D341Med (cell line): ENCODE measurements at places on chromosomes 3 and 15.

DNA sequence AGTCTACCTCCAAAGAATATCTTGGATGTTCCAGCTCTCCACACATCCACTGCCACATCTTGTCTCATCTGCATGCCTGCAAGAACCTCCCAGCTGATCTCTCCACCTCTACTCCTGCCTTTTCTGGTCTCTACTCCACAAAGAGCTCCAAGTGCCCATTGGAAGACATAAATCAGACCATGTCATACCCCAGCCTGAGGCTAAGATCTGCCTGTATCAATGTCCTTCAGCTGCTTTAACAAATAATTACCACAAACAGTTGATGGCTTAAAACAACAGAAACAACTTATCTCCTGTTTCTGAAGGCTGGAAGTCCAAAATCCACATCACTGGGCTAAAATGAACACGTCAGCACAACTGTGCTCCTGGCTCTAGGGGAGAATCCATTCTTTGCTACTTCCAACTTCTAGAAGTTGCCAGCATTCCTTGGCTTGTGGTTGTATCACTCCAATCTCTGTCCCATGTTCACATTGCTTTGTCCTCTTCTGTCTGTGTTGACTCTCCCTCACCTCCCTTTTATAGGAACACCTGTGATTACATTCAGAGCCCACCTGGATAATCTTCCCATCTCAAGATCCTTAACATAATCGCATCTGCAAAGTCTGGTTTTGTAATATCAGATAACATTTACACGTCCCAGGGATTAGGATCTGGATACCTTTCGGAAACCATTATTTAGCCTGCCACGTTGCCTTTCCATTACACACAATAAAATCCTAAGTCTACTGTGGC lies 17.0 kb upstream of the LMCD1 start:
- no peak for DNase-seq

- DNase-seq: no peak
Observed at GRCh38 chr15:100048736-100049135, 293.0 kb downstream of the ADAMTS17 start.

GRCh38 chr3:37853691-37854413 lies 7.8 kb upstream of the CTDSPL start:
- DNase-seq: no peak

- DNase-seq: peak; percentile 95
Observed at GRCh38 chr3:193240850-193241706, at the start of gene PLAAT1. PLAAT1 (plus strand) TSS chr3:193241222; CDS start chr3:193255651, 14,429 bp downstream.

- DNase-seq: no peak
Observed at GRCh38 chr3:168951368-168951767, 712.1 kb downstream of the MECOM start.
